Kidney tubule cell (primary cell): ENCODE measurements at places on chromosomes 2 and 18.

DNA sequence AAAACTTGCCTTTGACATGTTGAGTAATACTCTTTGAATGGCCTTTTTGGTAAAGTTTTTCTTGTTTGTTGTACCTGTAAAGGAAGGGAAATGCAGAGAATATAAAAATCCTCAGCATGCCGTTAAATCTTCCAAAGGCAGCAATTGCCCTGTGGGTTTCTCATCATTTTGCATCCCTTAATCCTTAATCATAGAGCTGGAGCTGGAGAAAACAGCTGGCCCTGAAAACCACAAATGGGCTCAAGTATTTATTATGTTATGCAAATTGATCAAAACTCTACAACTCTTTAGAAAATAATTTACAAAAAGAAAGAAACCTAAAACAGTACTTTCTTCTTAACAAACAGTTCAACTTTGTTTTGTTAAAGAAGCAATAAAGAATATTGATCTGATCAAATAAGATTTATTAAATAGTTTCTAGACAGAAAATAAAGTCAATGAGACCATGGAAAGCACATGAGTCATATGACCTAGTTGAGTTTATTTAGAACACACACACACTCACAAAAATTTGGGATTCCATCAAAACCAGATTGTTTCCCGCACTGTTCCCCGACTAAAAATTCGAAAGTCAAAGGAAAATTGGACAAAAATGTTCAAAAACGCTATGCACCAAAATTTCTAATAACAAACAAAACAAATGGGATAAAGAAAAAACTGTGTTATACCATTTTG is 309.0 kb downstream of the GULP1 start:
- peak; percentile 17 for DNase-seq

DNA sequence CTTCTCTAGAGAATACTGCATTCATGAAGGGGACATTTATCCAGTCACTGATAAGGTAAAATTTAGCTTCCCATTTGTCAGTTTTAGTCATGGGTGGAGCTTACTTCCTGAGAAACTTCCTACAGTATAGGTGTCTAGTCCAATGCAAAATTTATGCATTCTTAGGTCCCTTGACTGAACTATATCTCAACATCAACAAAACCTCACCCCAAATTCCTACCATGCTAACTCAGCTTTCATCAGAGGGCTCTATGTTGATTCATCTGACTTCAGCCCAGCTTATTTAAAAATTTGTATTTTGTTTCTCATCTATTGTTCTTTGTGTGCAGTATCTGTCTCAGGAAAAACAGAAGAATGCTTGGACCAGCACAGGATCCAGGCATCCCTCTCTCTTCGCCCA is 296.4 kb upstream of the ACVR2A start:
- no peak for DNase-seq

- DNase-seq: peak; percentile 47
These were observed 46.4 kb upstream of the GULP1 start for GRCh38 chr2:188245230-188245629.

DNA sequence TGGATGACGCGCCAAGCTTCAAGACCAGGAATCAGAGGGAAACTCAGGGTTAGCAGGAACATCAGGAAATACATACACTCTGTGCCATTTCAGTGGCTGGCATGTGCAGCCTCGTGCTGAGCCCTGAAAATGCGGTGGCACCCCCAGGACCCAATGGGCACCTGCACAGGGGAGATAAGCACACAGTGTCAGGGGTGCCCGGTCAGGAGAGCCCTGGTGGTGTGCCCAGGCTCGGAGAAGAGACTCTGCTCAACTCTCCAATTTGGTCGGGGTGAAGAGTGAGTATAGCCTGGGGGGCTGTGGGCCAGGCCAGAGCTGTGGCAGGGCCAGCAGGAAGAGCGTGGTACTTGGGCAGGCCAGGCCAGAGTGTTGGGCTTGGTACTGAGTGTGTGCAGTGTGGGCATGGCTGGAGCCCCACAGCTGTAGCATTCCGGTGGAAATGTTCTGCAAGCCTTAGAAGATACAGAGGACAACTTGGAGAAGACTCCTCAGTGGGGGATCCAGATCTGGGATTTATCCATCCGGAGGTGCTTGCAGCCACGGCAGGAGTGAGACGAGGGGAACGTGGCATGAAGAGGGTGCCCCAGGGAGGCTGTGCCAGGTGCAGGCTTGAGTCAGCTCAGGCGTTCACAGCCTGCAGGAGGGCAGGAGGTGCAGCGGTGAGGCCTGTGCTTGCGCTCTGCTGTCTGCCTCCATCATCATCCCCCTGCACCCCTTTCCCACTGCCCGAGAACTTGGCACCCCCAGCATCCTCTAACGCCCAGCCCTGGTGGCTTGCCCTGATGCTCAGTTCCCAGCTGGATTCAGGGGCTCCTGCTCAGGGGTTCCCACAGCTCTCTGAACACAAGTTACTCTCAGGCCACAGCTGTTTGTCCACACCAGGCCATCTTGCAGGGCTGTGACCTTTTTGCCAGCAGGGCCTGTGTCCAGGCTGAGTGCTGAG is 451.7 kb upstream of the HS6ST1 start:
- DNase-seq: no peak

DNA sequence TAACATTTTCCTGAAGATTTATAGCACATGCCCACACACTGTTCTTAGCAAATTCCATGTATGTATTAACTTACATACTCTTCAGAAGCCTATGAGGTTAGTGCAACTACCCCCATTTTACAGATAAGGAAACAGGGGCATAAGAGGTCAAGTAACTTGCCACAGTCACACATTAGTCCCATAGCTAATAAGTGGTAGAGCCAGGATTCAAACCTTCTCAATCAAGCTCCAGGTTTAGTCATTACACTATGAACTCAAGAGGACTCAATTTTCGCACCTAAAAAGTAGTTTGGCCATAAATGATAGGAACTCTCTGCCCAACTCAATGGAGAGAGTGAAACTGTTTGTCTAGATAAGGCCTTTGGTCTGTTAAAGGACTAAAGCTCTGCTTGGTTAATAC is 9.7 kb upstream of the RIF1 start:
- no peak for DNase-seq

- no peak for DNase-seq
These were observed 117.3 kb downstream of the THADA start for GRCh38 chr2:43478412-43479086.

- no peak for DNase-seq
These were observed 114.4 kb downstream of the NCK2 start for GRCh38 chr2:105858868-105859693.

DNA sequence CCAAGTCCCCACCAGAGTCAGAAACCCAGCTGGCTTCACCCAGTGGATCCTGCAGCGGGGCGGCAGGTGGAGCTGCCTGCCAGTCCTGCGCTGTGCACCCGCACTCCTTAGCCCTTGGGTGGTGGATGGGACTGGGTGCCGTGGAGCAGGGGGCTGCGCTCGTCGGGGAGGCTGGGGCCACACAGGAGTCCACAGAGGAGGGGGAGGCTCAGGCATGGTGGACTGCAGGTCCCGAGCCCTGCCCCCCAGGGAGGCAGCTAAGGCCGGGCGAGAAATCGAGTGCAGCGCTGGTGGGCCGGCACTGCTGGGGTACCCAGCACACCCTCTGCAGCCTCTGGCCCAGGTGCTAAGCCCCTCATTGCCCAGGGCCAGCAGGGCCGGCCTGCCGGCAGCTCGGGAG is 144.6 kb upstream of the MGAT5 start:
- DNase-seq: no peak

- no peak for DNase-seq
These were observed 83.9 kb upstream of the PGAP1 start for GRCh38 chr2:197010200-197011020.

DNA sequence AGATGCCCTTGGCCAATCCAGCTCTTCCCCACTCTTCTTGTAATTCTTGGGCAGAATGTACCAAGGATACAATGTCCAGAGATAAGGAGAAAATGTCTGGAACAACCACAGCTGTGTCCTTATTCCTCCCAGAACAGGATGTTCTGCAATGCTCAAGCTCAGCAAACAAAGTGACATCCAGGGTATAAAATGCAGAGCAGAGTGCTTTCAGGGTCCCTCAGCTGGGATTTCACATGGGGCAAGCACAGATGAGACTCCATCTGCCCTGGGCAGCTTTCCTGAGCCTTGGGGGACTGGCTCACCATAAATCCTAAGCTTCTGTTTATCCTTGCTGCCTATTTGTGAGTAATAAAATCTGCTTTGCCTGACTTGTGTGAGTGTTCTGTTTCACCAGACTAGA is 127.4 kb downstream of the VAPA start:
- DNase-seq: no peak

GRCh38 chr18:55349685-55350084 is 238.3 kb downstream of the TCF4 start:
- no peak for DNase-seq

GRCh38 chr2:171533331-171533730 is 11.1 kb downstream of the CYBRD1 start:
- no peak for DNase-seq

DNA sequence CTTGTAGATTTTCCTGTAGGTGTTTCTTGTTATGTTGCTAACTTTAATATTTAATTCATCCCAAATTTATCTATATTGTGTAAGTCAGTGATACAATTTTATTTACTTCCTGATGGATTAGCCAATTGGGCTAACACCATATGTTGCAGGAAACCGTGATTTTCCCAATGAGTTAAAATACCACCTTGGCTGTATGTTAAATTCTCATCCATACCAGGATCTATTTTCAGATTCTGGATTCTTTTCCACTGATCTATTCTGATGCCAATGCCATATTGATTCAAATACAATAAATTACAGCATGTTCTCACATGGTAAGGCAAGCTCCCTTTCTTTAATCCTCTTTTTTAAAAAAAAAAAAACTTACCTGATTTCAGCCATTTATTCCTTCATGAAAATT is 85.8 kb upstream of the DNAJC10 start:
- no peak for DNase-seq

GRCh38 chr2:86107031-86107430 is 996 bp downstream of the PTCD3 start:
- DNase-seq: peak; percentile 6

DNA sequence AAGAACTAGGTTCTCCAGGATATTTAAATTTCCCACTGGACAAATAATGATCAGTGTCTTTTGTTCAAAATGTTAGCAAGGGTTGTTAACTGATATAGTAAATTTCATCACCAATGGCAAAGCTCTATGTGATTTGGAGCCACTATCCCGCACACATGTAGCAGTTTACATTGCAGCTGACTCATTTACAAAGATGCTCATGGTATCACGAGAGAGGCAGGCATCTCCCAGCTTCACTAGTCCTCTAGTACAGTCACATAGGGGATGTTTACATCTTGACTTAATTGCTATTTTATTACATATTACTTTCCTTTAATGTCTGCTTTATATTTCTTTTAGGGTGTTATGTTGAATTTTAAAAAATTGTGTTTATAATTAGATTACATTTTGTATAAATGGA is 30.7 kb downstream of the KCNE4 start:
- no peak for DNase-seq

DNA sequence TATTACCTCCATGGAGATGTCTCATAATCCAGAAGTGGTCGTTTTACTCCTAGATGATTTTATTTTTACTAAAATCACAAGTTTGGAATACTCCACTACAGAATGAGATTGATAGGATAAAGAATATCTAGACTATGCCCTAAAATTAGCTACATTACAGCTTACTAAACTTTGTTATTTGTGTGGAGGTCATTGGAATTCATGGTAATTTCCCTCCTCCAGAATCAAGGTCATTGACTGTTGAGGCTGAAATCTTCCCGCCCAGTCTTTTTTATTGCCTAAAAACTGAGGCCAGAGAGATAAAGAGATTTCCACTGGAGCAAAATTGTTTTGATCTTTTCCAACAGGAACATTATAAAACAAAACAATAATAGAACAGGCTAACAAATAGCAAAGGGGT is 35.0 kb downstream of the ITGB6 start:
- no peak for DNase-seq

- DNase-seq: no peak
These were observed 255.6 kb upstream of the OSR1 start for GRCh38 chr2:19614066-19614465.

DNA sequence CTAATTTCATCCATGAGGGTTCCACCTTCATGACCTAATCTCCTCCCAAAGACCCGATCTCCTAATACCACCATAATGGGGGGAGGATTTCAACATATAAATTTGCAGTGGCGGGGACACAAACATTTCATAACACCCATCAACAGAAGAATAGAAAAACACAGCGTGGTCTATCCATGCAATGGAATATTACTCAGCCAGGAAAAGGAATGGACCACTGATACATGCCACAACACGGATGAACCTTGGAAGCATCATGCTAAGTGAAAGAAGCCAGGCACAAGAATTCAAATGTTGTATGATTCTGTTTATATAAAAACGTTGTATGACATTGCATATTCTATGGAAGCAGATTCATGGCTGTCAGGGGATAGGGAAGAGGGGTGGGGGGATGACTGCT is 2.7 kb downstream of the PRLH start:
- DNase-seq: no peak
